ENCODE measurements at places on chromosomes 7 and 10.

DNA sequence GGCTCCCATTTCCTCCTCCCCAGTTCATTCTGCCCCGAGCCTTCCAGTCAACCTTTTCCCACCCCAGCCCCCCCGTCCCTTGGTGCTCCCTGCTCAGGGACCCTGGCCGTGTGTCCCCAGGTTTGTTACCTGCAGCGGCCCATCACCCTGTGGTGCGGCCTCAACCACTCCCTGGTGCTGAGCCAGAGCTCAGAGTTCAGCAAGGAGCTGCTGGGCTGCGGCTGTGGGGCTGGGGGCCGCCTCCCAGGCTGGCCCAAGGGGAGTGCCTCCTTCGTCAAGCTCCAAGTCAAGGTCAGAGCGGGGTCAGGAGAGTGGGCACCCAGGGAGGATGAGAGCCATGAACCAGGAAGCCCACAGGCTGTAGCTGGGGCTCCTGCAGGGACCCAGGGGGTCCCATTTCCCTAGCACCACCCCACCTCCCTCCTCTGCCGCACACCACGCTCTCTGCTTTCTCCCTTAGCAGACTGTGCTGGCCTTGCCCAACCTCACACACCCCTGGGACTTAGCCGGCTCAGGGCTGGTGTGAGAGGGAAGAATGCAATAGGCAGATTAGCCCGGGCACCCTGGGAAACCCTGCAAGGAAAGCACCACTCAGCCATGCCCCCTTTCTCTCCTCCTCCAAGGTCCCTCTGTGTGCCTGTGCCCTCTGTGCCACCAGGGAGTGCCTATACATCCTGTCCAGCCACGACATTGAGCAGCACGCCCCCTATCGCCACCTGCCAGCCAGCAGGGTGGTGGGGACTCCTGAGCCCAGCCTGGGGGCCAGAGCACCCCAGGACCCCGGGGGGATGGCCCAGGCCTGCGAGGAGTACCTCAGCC is 2.0 kb upstream of the PCOLCE start:
- no peak for DNase-seq

- no peak for DNase-seq
Observed at GRCh38 chr10:129792141-129792540, 171.9 kb downstream of the EBF3 start.

DNA sequence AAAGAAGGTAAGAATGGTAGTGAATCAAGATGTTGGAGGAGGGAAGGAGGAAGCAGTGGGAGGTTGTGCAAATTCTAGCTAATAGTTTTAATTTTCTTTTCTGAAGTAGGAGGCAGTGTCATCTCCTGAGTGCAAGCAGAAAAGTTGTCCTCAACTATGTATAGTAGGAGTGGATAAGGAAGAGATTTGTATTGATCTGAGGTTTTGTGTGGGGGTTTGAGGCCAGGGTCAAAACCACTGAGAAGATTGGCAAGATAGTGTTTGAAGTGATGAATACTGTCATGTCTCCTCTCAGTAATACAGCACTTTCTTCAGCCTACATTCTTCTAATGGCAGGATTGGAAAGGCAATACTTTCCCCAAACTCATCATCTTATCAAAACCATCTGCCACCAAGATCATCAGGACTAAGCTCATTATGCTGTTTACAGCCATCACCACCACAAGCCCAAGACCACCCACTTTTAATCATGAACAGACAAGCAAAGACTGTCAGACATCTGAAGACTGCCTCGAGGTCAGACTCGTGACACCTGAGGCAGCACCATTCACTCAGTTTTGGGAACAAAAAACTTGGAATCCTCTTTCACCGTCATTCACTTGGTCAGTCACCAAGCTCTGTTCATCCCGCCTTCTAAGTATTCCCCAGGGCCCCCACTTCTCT is 1.5 kb upstream of the MIOS start:
- no peak for DNase-seq

GRCh38 chr10:119947300-119947699 is 54.8 kb downstream of the SEC23IP start:
- no peak for DNase-seq

- DNase-seq: no peak
Observed at GRCh38 chr7:135334830-135335543, 101.3 kb downstream of the STRA8 start.

DNA sequence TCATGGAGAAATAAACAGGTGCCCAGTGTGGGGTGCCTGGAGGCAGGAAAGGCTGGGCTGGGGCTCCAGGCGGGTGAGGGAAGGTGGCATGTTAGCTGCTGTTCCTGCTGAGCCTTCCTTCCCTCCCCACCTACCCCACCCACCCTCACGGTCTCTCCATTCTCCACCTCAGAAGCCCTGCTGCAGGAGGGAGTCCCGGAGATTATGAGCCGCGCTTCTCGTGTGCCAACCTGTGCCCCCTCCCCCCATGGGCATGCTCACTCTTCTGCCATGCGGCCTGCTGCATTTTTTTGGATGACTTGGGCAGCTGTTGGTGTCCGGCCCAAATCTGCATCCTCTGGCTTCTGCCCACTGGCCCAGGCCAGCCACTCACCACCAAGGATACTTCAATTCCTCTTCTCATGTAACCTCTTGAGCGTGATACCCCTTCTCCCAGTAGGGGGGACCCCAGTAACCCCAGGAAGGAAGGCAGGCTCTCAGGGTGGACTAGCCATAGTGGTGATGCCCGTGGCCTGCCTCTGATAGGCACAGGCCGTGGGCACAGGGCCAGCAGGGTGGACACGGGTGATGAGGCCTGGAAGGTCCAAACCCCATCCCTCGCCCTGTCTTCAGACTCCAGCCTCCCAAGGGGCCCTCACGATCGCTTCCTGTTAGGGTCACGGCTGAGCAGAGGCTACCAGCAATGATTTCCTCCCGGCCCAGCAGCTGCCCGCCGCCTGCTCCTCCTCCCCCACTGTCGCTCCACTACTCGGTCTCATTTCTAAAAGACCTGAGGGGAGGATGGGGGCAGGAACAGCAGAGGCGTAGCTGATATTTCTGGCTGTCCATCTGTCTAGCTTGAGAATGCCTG is 27.8 kb downstream of the UNC5B start:
- DNase-seq: no peak

GRCh38 chr10:99232360-99232999 is 3.2 kb downstream of the HPSE2 start:
- DNase-seq: peak; percentile 60

GRCh38 chr7:121080913-121081326 is 92.4 kb downstream of the CPED1 start:
- no peak for DNase-seq

- no peak for DNase-seq
Observed at GRCh38 chr7:10888861-10889260, 84.8 kb upstream of the PHF14 start.

DNA sequence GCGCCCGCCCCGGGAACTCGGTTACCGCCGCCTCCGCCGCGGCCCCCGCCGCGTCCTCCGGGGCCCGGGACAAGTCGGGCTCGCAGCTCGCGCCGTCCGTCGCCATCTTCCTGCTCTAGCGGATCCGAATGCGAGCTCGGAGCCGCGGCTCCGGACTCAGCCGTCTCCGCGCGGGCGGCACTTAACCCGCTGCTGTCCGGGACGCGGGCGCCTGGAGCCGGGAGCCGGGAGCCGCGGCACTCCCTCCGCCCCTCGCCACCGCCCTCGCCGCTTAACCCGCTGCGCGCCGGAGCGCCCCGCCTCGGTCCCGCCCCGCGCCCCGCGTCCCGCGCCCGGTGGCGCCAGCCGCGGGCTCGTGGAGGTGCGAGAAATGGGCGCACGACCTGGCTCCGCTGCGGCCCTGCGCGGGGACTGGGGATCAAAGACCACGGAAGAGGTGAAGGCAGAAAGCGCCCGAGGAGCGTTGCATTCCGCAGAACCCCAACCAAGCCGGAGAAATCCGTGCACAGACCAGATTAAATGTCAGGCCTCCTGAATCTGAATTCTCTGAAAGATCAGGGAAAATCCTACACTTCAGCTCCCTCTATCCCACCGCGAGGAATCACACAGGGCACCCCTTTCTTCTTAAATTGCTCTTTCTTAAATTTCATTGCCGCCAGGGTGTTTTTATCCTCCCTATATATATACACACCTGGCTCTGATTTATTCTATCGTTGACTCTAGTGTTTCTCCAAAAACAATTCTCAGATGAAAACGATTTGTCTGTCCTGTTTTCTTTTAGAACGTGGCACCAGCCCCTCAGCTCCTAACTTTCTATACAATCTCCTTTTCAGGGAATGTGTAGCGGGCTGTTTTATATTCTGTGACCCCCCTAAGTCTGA is at the start of gene CTTNBP2:
TSS of gene CTTNBP2 (minus strand) at position 132 of the 881 bp plus-strand sequence. CDS start at position 106, 26 bp downstream.
- peak; percentile 76 for DNase-seq

DNA sequence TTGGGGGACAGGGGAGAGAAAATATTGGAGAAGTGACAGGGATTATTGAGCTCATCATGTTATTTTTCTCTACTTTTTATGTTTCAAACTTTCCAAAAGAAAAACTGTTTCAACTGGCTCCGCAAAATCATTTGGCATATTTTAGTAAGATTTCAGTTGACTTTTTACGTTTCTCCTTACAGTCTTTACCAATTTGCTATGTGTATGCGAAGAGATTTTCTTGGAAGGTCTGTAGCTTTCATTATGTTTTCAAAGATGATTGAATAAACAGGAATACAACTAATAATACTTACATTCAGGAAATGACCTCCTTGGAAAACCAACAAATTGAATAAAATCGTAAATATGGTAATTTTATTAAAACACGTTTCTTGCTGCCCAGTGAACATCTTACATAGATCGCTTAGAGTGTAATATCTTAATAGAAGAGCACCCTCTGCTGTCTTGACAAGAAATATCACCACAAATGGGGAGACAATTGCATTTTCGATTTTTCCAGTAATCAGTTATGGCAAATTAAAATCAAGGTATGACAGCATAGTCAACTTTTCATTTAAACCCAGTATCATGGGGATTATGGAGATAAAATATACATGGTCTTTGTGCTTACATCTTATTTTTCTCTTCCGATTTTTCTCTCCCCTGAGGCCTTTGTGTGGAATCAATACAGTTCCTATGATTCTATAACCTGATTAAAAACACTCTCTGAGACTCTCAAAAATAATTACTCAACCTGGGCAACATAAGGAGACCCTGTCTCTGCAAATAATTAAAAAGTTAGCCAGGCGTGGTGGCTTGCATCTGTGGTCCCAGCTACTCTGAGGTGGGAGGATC is 43.1 kb downstream of the MBL2 start:
- no peak for DNase-seq

DNA sequence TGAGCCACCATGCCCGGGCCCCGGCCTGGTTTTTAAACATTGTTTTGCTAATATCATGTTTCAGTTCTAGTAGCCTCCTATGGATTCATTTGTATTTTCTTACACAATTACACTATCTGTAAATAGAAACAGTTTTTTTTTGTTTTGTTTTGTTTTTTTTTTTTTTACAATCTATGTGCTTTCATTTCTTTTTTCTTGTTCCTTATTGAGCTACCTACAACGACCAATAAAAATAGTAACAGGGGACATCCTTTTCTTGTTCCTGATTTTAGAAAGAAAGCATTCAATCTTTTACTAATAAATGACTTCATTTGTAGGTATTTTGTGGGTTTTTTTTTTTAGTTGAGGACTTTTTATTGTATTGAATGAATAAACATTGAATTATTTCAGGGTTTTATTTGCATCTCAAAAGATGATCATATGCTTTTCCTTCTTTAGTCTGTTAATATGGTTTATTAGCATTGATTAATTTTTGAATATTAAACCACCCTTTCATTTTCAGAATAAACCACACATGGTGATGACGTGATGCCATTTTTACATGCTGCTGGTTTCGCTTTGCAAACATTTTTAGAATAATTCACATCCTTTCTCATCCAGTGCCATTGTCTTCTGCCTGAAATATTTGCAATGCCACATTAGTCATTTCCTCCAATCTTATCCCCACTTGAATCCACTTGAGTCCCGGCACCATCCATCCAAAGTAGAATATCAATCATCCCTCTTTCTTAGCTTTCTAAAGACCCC is 18.1 kb upstream of the AKR1E2 start:
- no peak for DNase-seq

DNA sequence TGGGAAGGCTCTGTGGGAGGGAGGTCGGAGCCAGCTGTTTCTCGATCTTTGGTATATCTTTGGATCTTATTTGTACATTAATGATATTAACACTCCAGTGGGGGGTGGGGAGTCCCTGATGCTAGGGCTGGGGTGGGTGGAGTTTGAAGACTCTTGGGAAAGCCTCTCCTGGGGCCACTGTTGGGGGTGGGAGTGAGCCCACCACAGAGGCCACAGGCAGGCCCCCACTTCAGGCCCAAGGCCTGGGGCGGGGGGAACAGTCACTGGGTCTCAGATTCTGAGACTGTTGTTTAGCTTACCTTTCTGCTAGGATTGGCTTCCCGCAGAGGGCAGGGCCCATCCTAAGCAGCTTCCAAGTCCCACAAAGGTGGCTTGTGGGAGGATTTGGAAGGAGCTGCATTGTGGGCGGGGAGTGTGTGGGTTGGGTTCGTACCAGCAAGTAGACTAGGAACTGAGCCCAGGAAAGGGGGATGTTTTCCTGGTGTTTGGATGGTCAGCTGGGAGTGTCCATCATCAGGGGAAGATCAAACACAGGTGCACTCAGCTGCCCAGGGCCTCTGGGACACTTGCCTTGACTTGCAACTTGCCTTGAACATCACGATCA is 11.9 kb downstream of the YKT6 start:
- DNase-seq: no peak

DNA sequence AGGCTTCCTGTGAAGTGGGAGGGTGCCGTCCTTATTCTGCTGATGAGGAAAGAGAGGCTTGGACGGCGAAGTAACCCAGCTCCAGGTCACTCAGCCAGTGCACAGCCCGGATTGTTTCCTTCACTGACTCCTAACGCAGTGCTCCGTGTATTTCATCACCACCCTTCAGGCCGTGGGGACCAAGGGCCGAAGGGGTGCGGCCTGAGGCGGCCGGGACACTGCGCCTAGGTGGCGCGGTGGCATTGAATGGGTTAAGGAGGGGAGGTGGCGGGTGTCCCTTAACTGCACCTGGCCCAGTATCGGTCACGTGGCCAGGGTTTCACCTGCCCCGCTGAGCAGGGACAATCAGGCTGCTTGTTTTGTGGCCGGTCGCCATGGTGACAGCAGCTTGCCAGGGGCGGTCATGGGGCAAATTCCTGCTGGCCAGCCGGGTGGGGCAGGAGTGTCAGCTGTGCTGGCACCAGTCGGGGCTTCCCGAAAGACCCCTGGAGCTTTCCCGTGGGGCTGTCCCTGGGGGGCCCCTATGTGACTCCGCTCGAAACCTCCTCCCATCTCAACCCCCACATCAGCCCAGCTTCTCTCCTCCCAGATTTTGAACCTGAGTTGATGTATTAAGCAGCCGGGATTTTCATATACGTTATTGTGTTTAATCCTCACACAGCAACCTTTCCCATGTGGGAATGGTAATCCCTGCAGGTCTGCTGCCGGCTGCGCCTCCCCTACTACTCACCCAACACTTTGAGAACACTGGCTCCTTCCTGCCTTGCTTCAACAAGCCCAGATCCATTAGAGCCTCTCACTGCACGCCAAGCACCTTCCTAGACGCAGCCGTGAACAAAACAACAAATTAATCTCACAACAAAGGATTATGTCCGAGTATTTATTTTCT is 4.4 kb upstream of the ABHD11 start:
- no peak for DNase-seq

Measured in right forelimb (tissue), 1 donor.